IMR-90 (cell line): ENCODE measurements at places on chromosomes 7 and 10. TPM values are rescaled to one million over a fixed set of nuclear protein-coding genes. Genes with fewer than 3 reads are reported as not detected.

Gene HPSE2
- not detected in 2 replicates for total RNA-seq

Gene SLC13A1
- total RNA-seq = not detected in 2 replicates

Gene NRCAM
- 0.83 and 1.1 TPM in 2 replicates for total RNA-seq

Gene AKR1C4
- not detected in 2 replicates for total RNA-seq

Gene GDF2
- under 0.01 TPM in 1 of 2 replicates, not detected in the other for total RNA-seq

Gene EEPD1
- total RNA-seq = 7.3 and 8.1 TPM in 2 replicates

Gene MAD1L1
- 40.9 and 41.7 TPM in 2 replicates for total RNA-seq

Gene ZC3HAV1L
- 4.5 and 4.7 TPM in 2 replicates for total RNA-seq

Gene PNLIPRP3
- not detected in 2 replicates for total RNA-seq

Gene NODAL
- total RNA-seq = not detected in 2 replicates

Gene NPSR1
- not detected in 2 replicates for total RNA-seq

Gene TAS2R4
- total RNA-seq = 0.18 and 0.28 TPM in 2 replicates

Gene MPP7
- 1.4 TPM in 2 replicates for total RNA-seq

Gene TIMM23B
- total RNA-seq = 13.8 and 19.2 TPM in 2 replicates

Gene POLR2J2
- total RNA-seq = 0.83 and 1.3 TPM in 2 replicates

Gene FAM131B
- total RNA-seq = 2.5 and 3.4 TPM in 2 replicates

Gene CFAP58
- total RNA-seq = 0.36 and 0.83 TPM in 2 replicates

Gene C10orf53
- total RNA-seq = not detected in 2 replicates

Gene CFTR
- total RNA-seq = under 0.01 and 0.18 TPM in 2 replicates

Gene MMD2
- not detected in 2 replicates for total RNA-seq

Gene STN1
- total RNA-seq = 28.6 and 32.3 TPM in 2 replicates

Gene HOXA2
- total RNA-seq = 1.6 and 1.7 TPM in 2 replicates

Gene TRIM4
- total RNA-seq = 10.6 and 15.3 TPM in 2 replicates

Gene ATRNL1
- total RNA-seq = 0.18 and 0.56 TPM in 2 replicates

Gene HTR5A
- not detected in 2 replicates for total RNA-seq

Gene CALML5
- not detected in 2 replicates for total RNA-seq

Gene PDCD11
- 49.7 and 56.8 TPM in 2 replicates for total RNA-seq

Gene METTL27
- 1.7 and 2.3 TPM in 2 replicates for total RNA-seq

Gene PDK4
- under 0.01 TPM in 2 replicates for total RNA-seq

Gene LARP4B
- total RNA-seq = 25.5 and 30.8 TPM in 2 replicates

Gene CH25H
- 0.18 TPM in 1 of 2 replicates, not detected in the other for total RNA-seq

Gene ZNF804B
- total RNA-seq = not detected in 2 replicates

Gene BMS1
- total RNA-seq = 22.9 and 28.3 TPM in 2 replicates

Gene NME8
- total RNA-seq = not detected in 2 replicates

Gene TWIST1
- 5.4 and 18.6 TPM in 2 replicates for total RNA-seq

Gene TLX1
- not detected in 2 replicates for total RNA-seq

Gene JCAD
- total RNA-seq = 16.8 and 18.9 TPM in 2 replicates

Gene HIPK2
- total RNA-seq = 21.7 and 22.0 TPM in 2 replicates

Gene TMEM236
- not detected in 2 replicates for total RNA-seq

Gene FBXO24
- total RNA-seq = 0.28 and 0.54 TPM in 2 replicates

Gene NPFFR1
- total RNA-seq = not detected in 2 replicates

Gene SAMD9
- total RNA-seq = 9.5 and 15.6 TPM in 2 replicates
